ENCODE measurements at places on chromosomes 2 and 18.
A peak's percentile ranks its signal among the peaks of the same experiment; 100 is the strongest.

- DNase-seq = no peak
Observed at GRCh38 chr18:47143153-47143552, 7.1 kb downstream of the HDHD2 start.

DNA sequence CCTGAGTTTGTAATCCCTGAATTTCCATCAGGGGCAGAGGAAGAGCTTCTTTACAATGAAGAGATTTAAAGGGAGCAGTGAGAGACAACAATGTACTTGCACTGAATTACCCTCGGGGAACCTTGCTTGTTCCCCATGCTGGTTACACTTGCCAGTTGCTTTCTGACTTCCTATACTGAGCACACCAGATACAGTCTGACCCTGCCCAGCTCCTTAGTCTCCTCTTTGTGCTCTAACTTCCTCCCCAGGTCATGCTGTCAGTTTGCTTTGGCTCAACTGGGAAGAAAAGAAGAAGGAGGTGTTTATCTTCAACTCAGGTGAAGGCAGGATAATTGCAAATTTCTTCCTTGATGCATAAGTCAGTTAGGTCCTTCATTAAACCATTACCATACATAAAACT is 658.4 kb downstream of the NYAP2 start:
- no peak for DNase-seq

DNA sequence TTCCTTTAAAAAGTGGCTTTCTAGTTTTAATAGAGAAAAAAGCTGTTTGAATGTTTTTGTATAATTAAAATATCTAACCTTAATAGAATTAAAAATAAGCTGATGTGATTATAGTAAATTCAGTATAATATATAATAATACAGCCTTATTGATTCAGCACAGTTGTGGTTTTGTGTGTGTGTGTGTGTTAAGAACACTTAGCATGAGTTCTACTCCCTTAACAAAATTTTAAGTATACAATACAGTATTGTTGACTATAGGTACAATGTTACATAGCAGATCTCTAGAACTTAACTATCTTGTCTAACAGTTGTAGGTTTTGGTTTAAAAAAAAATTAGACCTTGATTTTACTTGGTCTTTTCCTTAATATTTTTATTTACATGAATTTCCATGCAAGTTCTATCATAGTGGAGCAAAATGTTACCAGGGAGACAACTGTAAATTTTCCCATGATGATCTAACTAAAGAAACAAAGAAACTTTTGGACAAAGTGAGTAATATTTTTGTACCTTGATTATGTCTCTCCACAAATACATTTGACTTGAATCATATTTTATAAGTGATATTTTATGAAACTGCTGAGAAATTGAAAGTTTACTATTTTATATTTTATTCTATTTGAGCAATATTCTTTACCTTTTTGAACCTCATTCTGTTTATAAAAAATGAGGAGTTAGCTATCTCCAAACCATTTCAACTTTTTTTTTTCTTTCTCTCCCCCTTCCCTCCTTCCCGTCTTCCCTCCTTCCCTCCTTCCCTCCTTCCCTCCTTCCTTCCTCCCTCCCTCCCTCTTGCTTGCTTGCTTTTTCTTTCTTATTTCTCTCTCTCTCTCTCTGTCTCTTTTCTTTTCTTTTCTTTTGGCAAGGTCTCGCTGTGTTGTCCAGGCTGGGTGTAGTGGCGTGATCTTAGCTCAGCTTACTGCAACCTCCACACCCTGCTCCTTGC is 46.3 kb downstream of the ZC3H6 start:
- DNase-seq = no peak

DNA sequence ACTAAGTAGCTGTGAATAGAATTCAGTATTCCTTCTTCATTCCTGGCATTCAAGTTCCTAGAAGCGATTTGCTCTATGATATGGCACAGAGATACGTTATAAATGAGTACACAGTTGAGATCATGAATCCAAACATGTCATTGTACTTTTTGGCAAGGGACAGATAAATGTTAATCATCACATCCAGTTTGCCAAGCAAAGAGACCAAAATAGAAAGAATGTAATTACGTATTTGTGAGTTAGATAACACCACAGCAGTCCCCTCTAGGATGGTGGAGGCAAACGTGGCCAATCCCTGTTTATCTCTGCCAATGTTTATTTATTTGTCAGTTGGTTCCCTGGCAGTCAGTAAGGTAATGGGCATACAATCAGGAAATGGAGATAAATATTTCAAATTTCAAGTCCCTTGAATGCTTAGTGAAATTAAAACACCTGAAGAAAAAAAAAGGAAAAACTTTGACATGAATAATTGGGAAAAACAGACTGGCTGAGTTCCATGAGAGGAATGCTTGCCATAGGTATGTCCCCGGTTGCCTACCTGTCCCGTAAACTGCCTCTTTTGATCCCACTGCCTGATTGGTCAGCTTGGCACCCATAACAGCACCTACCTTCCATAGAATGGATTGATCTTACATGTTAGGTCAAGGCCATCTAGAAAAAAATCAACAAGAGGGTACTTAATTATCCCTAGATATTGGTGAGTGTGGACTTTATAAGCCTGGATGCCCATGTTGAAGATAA is 451.1 kb upstream of the NETO1 start:
- DNase-seq = peak; percentile 38

- no peak for DNase-seq
Observed at GRCh38 chr18:37403100-37403781, 162.4 kb downstream of the CELF4 start.

GRCh38 chr18:46400449-46400848 is 256.6 kb downstream of the LOXHD1 start:
- DNase-seq = no peak

GRCh38 chr2:174412256-174412655 is 16.7 kb downstream of the SCRN3 start:
- no peak for DNase-seq

DNA sequence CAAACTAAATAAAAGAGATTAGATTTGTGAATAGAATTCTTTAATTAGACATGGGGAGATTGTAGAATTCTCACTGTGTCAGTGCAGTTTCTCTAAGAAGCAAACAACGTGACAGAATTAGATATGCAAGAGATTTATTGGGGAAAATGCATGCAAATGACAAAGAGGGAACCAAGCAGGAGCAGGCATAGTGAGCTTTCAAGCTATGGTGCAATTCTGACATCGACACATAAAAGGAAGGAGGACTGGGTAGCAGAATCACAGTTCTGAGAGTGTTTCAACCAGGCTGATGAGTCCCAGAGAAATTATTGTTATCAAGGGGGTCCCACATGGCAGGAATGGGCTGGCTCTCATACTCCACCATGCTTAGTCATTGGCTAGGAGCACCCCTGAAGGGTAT is 338.4 kb downstream of the FIGN start:
- no peak for DNase-seq

DNA sequence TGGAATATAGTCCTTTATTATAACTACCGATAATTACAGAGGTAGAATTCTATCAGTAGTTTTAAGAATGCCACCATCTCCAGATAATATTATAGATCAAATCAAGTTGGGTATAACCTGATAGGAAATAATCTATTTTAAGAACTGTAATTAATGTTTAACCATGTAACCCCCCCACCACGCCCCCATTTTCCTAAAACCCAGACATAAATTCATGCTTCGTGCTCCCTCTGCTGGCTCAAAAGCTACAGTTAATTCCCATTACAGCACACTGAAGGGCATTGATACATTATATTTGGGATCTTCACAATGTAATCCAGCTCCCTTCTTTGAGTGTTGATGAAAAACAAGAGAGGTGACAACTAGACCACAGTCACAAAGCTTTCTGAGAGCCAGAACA is 228.0 kb upstream of the SMAD7 start:
- peak; percentile 58 for DNase-seq

DNA sequence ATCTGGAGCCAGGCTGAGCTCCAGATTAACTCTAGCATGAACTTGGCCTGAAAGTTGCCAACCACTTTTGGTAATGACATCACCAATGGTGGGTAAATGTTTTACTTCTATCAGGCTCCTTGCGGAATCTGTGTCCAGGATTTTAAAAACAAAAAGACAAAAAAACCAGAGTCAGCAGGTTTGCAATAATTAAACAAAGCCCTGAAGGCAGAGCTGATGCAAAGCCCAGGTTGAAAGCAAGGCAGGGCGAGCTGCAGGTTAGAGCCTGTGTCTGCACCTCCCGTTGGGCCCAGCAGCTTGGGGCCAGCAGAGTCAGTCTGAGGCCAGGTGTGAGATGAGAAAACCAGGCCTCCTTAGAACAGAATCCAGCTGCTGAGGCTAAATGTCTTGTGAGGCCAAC is 29.1 kb upstream of the ALK start:
- no peak for DNase-seq

GRCh38 chr2:209526561-209526960 is 102.7 kb downstream of the MAP2 start:
- no peak for DNase-seq

GRCh38 chr2:233303252-233303651 is 4.4 kb upstream of the SAG start:
- no peak for DNase-seq

DNA sequence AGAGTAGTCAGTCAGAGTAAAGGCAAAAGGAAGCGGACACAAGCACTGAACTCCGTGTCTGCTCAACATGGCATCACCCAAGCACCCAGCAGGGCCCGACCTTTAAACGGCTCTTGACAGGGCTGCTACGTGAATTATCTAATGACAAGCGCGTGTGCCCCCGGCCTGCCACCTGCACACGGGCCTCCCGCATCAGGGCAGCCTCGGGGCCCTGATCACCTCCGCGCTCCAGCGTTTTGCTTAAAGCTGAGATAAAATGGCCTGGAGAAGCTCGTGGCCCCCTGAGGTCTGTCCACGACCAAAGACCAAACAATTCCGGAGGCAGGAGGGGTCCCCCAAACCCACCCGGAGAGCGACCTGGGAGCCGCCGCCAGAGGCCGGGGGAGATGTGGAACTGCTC is 376 bp downstream of the NDUFA10 start:
- no peak for DNase-seq

DNA sequence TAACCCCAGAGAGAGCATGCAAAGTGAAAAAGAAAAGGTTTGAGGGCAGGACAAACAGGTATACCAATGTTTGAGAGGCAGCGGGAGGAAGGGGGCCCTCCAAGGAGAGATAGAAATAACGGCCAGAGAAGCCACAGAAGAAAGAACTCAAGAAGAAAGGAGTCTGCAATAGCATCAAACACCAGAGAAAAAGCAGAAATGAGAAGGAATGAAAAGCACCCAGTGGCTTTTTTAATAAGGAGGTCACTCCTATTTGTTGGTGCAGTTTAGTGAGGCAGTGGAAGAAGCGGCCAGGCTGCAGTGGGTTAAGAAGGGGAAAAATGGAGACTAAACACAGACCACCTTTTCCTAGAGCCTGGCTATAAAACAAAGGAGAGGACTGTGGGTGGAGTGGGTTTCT is 177.2 kb downstream of the THADA start:
- no peak for DNase-seq

DNA sequence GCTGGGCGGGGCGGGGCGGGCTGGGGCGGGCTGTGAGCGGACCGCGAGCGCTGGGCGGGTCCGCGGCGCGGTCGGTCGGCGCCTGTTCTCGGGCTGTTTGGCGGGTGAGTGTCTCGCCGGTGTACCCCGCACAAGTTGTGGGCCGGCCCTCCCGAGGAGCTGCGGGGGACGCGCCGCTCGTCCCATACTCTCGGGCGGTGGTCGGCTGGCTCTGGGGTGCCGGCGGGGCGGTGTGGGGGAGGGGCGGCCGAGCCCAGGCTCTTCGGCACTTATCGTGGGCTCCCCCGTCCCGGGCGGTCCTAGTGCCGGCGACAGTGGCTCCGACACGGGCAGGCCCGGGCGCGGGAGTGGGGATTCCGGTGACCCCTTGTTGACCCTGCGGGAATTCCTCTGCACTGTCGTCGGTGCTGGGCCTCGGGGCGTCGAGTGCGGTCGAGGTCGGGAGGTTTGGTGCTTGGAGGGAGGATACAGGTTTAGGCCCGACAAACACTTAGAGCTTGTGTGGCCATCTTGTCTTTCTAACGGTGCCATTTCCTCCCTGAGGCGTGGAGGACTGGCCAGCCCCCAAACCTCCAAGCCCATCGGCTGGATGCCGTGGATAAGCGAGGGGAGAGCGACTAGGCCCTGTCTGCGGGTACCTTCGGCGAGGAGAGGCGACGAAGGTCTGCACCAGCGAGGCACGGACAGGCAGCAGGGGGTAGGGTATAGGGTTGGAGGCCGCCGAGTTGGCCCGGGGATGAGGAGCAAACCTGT is at the start of gene SEPTIN2:
SEPTIN2 (plus strand) TSS at position 47 of the 753 bp plus-strand sequence. CDS start 8,308 bp downstream, outside the sequence.
- DNase-seq = peak; percentile 87

GRCh38 chr2:71705171-71705960 is 252.0 kb downstream of the DYSF start:
- DNase-seq = no peak

DNA sequence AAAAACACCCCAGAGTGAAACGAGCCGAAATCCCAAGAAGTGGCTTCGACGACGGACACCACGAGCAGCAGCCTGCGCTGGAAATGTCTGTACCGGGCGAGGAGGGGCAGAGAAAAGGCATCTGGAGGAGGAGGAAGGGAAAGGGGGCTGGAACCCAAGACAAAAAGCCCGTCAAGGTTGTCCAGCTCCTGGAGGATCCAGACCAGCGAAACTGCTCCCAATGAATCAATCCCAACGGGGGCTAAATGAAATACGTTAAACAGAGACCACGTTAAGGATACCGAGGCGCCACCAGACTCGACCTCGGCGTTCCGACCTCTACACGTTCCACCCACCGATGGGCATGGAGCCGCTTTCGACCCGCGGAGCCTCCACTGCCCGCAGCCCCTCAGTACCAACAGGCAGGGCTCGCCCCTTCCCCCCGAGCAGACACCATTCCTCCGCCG is 400 bp downstream of the CCDC88A start:
- no peak for DNase-seq

DNA sequence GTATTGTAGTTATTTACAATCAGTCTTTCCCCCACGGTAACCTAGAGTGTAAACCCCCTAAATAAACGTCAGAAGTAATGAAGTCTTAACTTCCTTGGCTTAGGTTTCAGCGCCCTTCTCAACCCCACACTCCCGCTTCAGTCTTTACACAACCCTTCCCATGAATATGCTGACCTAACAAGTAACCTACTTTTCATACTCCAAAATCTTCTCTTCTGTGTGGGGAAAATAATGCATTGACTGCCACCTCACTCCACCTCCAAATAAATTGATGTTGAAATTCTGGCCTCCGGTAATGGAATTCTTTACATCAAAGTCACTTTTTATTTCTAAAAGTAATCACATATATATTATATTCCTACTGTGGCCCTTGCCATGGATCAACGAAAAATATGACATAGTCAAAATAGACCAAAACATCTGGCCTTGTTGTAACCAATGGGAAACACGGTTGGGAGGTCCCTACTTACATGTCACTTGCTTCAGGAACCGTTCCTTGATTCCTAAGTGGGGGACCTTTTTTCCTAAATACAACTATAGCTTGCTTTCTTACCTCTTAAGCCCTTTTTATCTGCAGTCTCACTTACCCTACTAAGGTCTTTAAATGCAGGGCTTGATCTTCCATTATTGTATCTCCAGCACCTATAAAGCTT is 961 bp downstream of the GEN1 start:
- no peak for DNase-seq

- no peak for DNase-seq
Observed at GRCh38 chr18:58217052-58217451, 173.0 kb downstream of the NEDD4L start.
